ENCODE measurements at places on chromosomes 7 and 10. TPM values are rescaled to one million over a fixed set of nuclear protein-coding genes. Genes with fewer than 3 reads are reported as not detected.

DNA sequence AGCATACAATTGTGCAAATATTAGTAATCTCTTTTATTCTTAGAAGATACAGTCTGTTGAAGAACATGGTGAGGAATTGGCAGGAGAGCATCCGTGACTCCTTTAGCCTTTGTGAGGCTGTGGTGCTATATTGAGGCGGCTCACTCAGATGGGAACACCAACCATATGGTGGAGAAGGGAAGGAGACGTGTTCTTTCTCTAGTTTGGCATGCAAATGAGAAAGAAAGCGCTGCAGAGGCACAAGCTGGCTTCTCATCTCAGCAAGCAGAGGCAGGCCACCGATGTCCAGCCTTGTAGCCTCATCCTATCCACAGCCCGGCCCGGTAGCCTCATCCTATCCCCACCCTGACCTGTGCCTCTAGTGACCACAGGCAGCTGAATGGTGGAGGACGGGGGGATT is 288.3 kb downstream of the CAMK1D start:
- DNase-seq = no peak

ZNF727 gene
- total RNA-seq = not detected

DNA sequence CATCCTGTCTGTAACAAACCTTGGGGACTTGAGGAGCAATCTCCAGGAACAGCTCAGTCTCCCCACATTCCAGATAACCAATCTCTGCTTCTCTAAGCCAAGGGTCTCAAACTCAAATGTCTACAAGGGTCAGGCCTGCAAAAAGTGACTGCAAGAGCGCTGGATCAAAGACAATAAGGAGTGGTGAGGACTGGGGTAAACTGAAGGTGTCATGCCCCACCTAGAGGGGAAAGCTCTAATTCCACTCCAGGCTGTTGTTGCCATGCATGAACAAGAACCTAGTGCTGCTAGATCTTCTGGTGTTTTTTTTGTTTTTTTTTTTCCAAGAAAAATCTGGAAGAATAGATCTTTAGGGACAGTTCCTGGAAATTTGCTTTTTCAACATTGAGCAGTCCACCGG is 117.9 kb upstream of the MACROH2A2 start:
- no peak for DNase-seq

GRCh38 chr10:104614245-104614831 is 26.8 kb upstream of the SORCS3 start:
- DNase-seq = no peak

UBE2D4 gene
- 9.4 TPM for total RNA-seq

COL17A1 gene
- total RNA-seq = 2.2 TPM

DNA sequence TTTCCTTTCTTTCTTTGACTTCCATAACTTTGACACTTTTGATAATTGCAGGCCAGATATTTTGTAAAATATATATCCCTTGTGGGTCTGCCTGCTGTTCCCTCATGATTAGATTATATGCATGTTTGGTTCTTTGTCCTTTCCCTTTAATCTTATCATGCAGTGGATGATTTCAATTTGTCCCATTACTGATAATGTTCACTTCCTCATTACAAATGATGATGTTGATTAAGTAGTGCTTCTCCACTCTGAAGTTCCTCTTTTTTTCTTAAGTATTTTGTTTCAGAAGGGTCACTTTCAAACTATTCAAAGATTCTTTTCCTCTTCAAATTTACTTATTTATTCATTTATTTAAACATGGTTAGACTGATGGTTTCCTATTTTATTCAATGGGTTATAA is 898.1 kb downstream of the XPNPEP1 start:
- DNase-seq = no peak
